Stimulated activated CD8-positive, alpha-beta memory T cell treated with anti-CD3 and anti-CD28 coated beads, Interleukin-12 subunit alpha, Interleukin-12 subunit beta, amount 100 ng/mL, for 4 hours (primary cell): ENCODE measurements at places on chromosomes 6 and 20.

- DNase-seq: no peak
Measured at GRCh38 chr20:41512624-41513023, 105.6 kb downstream of the CHD6 start.

- DNase-seq: no peak
Measured at GRCh38 chr6:79170959-79171358, 63.5 kb downstream of the HMGN3 start.

GRCh38 chr20:56352345-56353055 lies 6.3 kb upstream of the FAM210B start:
- DNase-seq: no peak

- DNase-seq: no peak
Measured at GRCh38 chr6:165536911-165537310, 126.1 kb downstream of the PDE10A start.

DNA sequence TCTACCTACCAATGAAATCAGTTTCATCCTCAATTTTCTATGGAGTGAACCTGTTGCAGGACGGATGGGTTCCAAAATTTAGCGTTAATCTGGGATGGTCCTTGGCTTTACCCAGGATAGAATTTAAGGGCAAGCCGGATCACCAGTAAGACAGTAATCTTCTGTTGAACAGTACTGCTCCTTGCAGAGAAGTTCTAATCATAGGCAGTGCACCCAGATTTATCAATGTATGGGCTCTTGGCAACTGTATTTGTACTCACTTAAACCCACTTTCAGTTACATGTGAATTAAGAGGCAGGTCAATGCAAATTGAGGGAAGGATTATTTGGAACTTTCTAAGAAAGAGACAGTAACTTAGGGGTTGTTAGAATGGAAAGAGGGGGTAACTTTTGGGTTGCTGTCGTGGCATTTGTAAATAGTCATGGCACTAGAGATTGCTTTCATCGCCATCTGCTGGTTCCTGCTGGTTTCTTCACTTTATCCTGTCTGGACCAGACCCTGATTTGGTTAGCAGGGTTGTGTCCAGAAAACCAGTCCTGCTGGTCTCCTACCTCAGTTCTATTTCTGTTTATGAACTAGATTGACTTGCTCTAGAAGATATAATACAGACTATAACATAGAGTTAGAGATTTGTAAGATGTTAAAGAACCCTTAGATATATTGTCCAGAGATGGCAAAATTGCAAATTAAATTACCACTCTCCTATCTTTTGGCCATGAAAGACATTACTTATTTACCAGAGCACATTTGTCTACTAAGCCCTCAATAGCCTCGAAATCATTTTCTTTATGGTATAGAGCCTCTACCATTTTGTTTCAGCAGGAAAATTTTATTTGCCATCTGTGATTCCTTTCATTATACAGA lies 646.3 kb downstream of the UTRN start:
- no peak for DNase-seq

DNA sequence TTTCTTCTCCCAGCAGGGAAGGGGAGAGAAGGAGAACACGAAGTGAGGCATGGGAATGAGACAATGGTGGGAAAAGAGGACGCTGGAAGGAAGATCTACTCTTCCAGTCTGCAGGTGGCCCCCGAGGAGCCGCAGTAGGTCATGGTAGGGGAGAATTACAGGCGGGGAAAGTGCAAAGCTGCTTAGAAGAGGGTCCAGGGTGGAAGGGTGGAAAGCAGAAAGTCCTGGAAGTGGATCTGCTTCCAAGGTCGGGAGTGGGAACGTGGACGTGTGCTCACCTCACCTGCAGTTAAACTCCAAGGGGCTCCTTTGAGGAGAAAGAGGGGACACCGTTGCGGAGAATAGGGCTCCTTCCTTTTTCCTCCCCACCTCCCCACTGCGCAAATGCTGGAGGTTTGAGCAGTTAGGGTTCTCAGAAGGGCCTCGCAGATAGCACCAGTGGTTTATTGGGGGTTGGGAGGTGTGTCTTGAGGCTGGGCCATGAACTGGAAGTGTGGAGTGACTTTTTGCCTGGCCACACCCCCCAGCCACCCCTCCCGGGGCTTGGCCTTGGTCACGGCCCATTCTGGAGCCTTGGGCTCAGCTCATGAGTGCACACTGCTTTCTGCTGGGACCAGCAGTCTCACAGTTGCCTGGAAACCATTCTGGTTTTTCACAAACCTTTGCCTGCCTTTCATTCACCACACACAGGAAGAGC lies 100.4 kb upstream of the MLN start:
- DNase-seq: peak; percentile 41

DNA sequence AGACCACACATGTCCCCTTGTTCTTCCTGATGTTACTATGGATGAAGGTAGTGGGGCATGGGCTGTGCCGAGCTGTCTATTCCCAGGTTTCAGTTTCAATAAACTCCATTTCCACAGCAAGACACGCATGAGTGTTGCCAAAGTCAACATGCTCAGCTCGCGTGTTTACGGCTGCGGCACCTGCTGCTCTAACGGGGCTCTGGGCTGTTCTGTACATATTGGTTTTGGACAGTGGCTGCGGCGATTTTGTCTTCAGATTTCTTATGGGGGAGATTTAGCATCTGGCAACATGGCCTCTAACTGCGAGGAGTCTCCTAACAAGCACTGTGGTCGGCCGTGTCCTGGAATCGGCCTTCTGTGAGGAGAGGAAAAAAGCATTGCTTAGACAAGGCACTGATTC lies 58.6 kb downstream of the TMEM242 start:
- no peak for DNase-seq

- DNase-seq: no peak
Measured at GRCh38 chr6:162538643-162539064, 188.9 kb downstream of the PRKN start.

DNA sequence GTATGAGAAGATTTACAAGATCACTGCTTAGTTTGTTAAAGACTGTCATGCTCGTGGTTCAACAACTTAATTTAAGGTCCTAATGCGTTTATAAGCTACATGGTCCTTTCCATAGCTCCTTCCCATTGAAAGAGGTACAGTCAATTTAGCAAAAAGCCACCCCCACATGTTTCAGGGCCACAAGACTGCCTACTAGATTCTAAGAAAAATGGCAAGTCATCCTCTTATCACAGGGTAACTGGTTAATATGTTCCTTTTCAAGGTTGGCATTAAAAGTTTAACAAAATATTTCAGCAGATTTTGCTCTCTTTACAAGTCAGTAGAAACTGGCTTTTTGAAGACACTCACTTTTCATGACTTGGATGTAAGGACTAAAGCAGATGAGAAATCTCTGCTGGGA lies 15.7 kb downstream of the GSTA3 start:
- DNase-seq: no peak

- DNase-seq: no peak
Measured at GRCh38 chr6:167898673-167899311, 72.1 kb downstream of the AFDN start.

GRCh38 chr20:46214824-46215488 lies 93.3 kb downstream of the CDH22 start:
- no peak for DNase-seq

DNA sequence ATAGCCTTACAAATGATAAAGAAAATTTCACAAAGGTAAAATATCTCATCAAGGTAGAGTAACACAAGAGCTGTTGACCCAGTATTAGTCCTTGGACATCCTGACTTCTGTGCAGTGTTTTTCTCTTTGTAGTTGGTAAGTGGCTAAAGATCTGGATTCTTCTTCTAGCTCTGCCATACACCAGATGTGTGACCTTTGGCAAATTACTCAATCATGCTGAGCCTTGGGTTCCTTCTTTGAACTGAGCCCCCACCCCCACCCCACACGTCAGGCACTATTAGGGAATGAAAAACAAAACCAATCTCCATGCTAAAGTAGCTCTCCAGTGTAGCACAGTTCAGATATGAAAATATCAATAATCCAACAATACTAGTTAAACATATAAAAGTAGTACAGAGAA lies 15.1 kb upstream of the TRIM39 start:
- no peak for DNase-seq

- no peak for DNase-seq
Measured at GRCh38 chr20:6583134-6583738, 184.2 kb upstream of the BMP2 start.

GRCh38 chr6:45480752-45481415 lies 103.2 kb upstream of the SUPT3H start:
- no peak for DNase-seq

GRCh38 chr20:35017099-35017835 lies 61.6 kb downstream of the MYH7B start:
- DNase-seq: no peak

DNA sequence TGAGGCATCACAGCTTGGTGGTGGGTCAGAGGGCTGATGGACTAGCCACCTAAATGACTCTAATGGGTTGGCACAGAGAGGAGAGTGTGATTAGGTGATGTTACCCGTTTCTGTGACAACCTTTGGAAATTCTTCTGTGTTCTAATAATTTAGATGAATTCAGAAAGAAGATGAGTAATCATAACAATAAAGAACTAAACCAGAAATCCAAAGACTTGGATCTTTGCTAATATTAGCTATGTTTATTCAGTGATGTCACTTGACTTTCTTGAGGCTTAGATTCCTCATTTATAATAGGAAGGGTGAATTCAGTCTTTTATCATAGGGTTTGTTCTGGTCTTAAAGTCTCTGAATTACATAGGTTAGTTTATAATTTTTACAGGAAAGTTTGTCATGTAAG lies 19.9 kb downstream of the CRYBG1 start:
- DNase-seq: no peak

GRCh38 chr6:147065786-147066185 lies 138.4 kb upstream of the STXBP5 start:
- DNase-seq: no peak

- DNase-seq: no peak
Measured at GRCh38 chr6:116060572-116061283, at the start of gene FRK. Gene FRK (minus strand): TSS chr6:116060891. CDS start chr6:116060311, 580 bp downstream.

- DNase-seq: no peak
Measured at GRCh38 chr6:133326584-133326983, 85.4 kb downstream of the EYA4 start.

GRCh38 chr6:23656255-23657194 lies 469.5 kb upstream of the NRSN1 start:
- no peak for DNase-seq

DNA sequence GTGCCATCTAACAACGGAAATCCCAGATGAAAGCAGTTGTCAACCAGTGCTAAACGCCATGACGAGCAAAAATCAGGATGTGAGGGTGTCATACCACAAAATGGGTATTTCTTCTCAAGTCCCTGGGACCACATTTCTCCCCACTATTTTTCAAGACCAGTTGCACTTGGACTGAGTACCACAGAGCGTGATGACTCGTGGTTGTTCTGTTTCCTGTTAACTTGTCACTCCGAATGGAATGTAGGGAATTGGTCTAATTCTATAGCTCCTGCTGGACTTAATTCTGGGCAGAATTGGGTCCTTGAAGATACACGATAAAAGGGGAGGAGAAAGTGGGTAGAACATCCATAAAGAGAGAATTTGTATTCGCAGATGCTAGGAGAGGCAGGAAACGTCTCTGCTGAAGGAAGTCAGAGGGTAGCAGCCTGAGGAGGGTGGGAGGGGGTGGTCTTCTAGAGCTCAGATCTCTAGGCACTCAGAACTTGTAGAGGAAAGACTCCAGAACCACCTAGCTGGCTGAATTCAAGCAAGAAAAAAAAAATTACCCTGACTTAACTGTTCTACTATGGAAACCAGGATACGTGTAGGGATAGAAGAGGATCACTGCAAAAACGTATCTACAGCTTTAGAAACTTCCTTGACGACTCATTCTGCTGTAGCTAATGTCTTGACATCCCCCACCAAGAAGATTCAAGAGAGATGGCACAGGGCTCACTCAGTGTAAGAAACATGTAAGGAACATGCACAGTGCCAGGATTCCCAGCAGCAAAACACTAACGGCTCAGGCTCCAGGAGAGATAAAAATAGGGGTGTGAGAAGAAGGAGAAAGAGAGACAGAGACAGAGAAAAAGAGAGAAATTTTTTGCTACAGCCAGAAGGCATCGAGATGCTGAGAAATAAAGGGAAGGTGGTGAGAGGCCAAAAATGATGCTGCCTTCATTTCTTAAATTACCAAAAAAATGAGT lies 494.7 kb downstream of the CD83 start:
- no peak for DNase-seq

DNA sequence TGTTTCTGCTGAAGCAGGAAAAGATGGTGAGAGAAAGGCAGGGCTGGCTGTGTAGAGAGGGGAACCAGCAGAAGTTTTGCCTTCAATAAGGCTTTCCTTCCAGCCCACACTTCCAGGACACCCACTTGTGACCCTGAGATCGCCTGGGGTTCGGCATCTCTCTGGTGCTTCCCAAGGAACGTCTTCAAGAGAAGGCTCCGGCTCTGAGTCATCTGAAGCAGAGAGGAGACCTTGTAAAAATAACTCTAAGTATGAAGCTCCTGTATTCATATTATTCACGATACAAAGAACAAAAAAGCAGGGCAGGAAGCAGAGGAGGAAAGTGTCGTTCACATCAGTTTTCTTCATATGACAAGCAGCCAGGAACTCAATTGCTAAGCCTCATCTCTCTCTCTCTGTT lies 95.4 kb upstream of the MRPS10 start:
- no peak for DNase-seq

- DNase-seq: no peak
Measured at GRCh38 chr6:169227116-169227515, 26.5 kb downstream of the THBS2 start.

- DNase-seq: no peak
Measured at GRCh38 chr6:18277237-18278006, 13.1 kb upstream of the DEK start.

- DNase-seq: no peak
Measured at GRCh38 chr20:47653869-47654268, 131.4 kb downstream of the SULF2 start.

DNA sequence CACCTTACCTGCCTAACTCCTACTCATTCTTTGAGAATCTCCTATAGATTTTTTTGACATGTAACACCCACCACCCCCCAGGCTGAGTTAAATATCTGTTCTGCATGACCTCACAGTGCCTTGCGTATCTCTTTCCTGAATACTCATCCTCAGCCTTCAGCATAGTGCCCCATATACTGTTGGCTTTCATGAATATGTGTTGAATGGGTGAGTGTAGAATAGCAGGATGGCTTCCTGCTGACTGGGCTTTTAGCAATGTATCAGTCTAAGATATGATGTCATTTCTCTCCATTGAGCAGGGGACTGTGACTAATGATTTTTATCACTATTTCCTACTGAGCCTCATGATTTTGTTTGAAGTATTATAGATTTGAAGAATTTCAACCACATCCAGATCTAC lies 361.6 kb upstream of the MARCKS start:
- DNase-seq: no peak

DNA sequence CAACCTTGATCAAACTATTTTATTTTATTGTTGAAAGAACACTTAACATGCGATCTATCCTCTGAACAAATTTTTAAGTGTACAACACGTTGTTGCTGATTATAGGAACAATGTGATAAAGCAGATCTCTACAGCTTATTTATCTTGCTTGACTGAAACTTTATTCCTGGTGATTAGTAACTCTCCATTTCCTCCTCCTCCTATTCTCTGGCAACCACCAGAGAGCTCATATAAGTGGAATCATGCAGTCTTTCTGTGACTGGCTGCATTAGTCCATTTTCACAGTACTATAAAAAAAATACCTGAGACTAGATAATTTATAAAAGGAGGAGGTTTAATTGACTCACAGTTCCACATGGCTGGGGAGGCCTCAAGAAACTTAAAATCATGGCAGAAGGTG lies 218.1 kb downstream of the LRFN2 start:
- DNase-seq: no peak
